Endothelial cell of umbilical vein (primary cell): ENCODE measurements at places on chromosomes 13 and 19. TPM values are rescaled to one million over a fixed set of nuclear protein-coding genes. Genes with fewer than 3 reads are reported as not detected.

The INSR gene
- 19.5 and 20.8 TPM in 2 replicates for total RNA-seq

The NUCB1 gene
- 190 and 194 TPM in 2 replicates for total RNA-seq

The ZNF723 gene
- total RNA-seq = not detected in 2 replicates

The CILP2 gene
- not detected in 2 replicates for total RNA-seq

The ZNF836 gene
- 7.2 and 9.3 TPM in 2 replicates for total RNA-seq

The RETN gene
- total RNA-seq = not detected in 2 replicates

The BRME1 gene
- 1.5 and 2.5 TPM in 2 replicates for total RNA-seq

The GIPR gene
- total RNA-seq = not detected in 2 replicates

The POSTN gene
- total RNA-seq = 0.29 and 0.55 TPM in 2 replicates

The DAND5 gene
- 0.20 and 0.28 TPM in 2 replicates for total RNA-seq

The SLC10A2 gene
- not detected in 2 replicates for total RNA-seq

The CLEC4M gene
- total RNA-seq = 0.23 and 0.46 TPM in 2 replicates

The ESD gene
- total RNA-seq = 76.4 and 81.1 TPM in 2 replicates

The OR10H1 gene
- not detected in 2 replicates for total RNA-seq

The ACTMAP gene
- total RNA-seq = 7.7 and 9.1 TPM in 2 replicates

The ATP4A gene
- total RNA-seq = not detected in 2 replicates

The SMIM44 gene
- not detected in 2 replicates for total RNA-seq

The PABPC3 gene
- 0.18 and 0.31 TPM in 2 replicates for total RNA-seq
